Mammary microvascular endothelial cell (primary cell): ENCODE measurements at places on chromosomes 13 and 19. TPM values are rescaled to one million over a fixed set of nuclear protein-coding genes. Genes with fewer than 3 reads are reported as not detected.

The CGB8 gene
- not detected in 2 replicates for total RNA-seq

The LRFN3 gene
- 4.5 and 5.2 TPM in 2 replicates for total RNA-seq

The CBY2 gene
- total RNA-seq, result not detected in 2 replicates

The ATG4D gene
- total RNA-seq, result 24.6 and 28.9 TPM in 2 replicates

The TMED1 gene
- total RNA-seq, result 52.4 and 64.0 TPM in 2 replicates

The CGB2 gene
- total RNA-seq, result not detected in 2 replicates

The ESD gene
- 129 and 132 TPM in 2 replicates for total RNA-seq

The IFNL1 gene
- total RNA-seq, result not detected in 2 replicates

The STK11 gene
- 73.8 and 83.4 TPM in 2 replicates for total RNA-seq

The FFAR1 gene
- not detected in 2 replicates for total RNA-seq

The TGFBR3L gene
- total RNA-seq, result not detected in 2 replicates

The PRR20C gene
- total RNA-seq, result not detected in 2 replicates

The PSG2 gene
- 0.07 TPM in 1 of 2 replicates, not detected in the other for total RNA-seq

The KRTDAP gene
- not detected in 2 replicates for total RNA-seq

The MTUS2 gene
- total RNA-seq, result not detected in 2 replicates

The SRRM5 gene
- 0.33 TPM in 1 of 2 replicates, not detected in the other for total RNA-seq

The SLAIN1 gene
- total RNA-seq, result 2.9 and 3.5 TPM in 2 replicates

The ZNF578 gene
- 0.49 and 2.0 TPM in 2 replicates for total RNA-seq

The TPTE2 gene
- total RNA-seq, result not detected in 2 replicates

The FLT1 gene
- total RNA-seq, result 65.1 and 74.6 TPM in 2 replicates
